ENCODE measurements at places on chromosomes 6 and 20.
A peak's percentile ranks its signal among the peaks of the same experiment; 100 is the strongest.

DNA sequence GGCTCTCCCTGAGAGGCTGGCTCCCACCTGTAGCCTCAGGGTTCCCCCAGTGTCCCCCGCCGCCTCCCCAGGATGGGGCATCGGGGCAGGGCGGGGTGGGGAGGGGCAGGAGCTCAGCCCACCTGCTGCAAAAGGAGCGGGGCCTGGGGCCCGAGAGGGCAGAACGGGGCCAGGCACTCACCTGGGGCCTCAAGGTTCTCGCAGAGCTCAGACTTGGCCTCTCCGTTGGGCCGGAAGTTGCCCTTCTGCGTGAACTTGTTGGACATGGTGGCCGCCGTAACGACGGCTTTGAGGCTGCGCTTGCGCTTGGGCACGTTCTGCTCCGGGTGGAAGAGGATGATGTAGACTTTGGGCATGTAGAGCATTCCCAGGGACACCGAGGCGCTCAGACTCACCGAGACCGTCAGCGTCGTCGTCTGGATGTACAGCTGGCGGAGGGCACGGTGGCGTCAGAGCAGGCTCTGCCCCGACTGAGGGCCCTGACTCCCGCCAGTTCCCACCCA is 117.9 kb downstream of the GRM4 start:
- DNase-seq, result no peak

- DNase-seq, result no peak
These were observed 161.0 kb downstream of the GJA1 start for GRCh38 chr6:121596441-121596840.

GRCh38 chr20:47093320-47093966 is 198.8 kb downstream of the EYA2 start:
- DNase-seq, result no peak

DNA sequence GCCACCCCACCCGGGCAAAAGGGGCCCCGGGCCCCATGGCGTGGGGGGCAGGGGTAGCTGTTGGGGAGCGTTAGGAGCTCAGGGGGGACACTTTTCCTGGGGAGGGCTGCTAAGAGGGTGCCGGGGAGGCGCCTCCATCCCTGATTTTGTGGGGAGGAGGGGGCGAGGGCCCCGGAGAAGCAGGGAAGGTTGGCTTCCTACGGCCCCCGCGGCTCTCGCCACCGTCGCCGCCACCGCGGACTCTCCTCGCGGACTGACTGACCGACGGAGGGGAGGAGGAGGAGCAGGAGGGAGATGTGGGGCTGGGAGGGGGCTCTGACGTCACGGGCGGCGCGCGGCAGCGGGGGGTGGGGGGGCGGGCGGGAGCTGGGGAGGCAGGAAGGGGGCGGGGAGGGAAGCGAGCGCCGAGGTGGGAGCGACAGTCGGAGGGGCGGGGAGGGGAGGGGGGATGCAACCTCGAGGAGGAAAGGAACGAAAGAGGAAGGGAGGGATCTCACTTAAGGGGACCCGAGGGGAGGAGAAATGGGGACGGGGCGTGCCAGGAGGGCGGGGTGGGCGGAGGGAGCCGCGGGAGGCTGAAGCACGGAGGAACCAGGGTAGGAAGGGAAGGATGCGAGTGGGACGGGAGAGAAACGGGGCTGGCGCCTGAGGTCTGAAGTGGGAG is 5.1 kb downstream of the GABBR1 start:
- DNase-seq, result peak; percentile 66

DNA sequence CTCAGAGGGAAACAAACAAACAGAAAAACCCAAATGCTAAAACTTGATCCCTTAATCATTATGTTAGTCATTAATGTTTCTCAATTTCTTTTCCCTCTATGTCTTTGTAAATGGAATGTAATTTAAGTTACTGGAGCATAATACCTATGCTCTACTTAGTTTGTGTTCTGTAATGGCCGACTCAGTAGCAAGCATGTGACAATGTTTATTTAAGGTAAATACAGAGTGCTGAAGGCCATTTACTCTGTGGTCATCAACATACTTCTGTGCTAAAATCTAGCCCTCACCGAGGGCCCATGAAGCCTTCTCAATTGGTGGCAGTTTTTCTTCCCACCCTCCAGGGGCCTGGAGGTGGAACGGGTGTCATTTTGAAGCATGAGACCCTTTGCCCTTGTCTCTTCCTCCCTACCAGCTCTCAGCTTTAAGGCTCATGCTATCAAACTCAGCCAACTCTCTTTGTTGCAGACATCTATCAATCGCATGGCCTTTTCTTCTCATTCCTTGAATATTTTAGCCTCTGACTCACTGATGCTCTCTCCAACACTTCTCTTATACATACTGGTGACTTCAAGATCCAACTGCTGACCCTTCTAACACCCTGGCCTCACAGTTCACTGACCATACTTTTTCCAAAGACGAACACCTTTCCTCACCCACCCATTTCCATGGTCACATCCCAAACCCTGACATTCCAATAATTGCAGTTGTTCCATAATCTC is 48.2 kb downstream of the STX7 start:
- peak; percentile 82 for DNase-seq
